GM23338 (cell line): ENCODE measurements at places on chromosomes 6 and 20.

DNA sequence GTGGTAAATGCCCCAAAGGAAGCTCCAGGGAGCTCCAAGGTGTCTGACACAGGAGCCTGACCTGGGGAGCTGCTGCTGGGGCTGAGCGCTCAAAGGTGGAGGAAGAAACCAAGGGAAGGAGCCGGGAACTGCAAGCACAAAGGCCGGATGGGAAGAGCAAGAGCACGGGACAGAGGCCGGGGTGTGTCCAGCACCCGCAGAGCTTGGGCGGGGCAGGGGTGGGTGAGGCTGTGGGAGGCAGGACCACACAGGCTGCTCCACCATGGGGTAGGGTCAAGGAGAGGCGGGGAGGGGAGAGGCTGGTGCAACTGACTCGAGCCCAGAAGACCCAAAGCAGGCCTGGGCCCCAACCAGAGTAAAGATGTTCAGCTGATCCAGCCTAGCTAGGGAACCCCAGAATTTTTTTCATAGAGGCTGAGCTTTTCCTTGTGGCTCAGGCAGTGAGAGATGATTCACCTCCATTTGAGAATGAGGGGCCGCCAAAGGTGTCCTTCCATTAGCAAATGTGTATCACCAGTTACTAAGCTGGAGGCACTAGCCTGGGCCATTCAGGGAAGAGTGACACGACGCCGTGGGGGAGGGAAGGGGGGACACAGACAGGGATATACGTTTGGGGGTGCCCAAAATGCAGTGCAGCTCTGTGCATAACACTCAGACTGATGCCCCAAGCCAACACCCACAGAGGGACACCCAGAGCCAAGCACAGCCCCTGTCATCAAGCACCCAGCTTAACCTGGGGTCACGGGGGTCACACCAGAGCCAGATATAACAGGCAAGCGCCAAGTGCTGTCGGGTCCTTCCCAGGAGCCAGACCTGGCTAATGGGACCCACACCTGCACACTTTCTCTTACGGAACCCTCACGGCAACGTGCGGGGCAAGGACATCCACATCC, 21.3 kb upstream of the TLDC2 start:
- H3K27ac ChIP-seq = no peak overlapping the region
- H3K27me3 ChIP-seq = no peaks in the 10 kb centered on the region
- no peak overlapping the region for H3K4me3 ChIP-seq
- no peaks in the 10 kb centered on the region for H3K4me1 ChIP-seq

DNA sequence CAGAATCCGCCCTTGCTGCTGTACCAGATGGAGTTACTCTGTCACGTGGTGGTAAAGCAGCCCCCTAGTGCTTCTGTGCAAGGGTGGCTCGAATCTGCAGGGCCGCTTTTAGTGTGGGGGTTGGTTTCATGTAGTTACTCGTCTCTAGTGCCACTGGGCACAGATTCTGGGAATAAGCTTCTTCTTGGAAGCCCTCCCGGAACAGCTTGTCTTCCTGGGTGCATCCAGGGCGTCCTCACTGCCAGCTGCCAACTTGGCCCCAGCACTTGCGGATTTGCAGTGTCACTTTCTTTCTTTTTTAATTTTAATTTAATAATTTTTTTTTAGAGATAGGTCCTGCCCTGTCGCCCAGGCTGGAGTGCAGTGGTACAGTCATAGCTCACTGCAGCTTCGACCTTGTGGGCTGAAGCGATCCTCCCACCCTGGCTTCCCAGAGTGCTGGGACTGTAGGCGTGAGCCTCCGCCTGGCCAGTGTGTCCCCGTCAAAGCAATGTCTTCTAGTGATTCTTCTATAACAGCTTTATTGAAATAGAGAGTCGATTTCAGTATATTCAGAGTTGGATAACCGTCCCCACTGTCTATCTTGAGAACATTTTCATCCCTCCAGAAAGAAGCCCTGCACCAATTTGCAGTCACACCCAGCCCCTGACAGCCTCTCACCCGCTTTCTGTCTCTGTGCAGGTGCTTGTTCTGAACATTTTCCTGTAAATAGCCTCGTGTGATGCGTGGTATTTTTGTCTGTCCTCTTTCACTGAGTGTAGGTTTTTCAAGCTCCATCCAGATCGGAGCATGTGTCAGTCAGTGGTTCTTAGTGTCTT, 25.9 kb downstream of the PYGB start:
- H3K4me1 ChIP-seq = no peaks in the 10 kb centered on the region
- DNase-seq = no peak
- H3K27me3 ChIP-seq = no peaks in the 10 kb centered on the region
- no peaks in the 10 kb centered on the region; the same call in 1 of the 2 replicates for H3K36me3 ChIP-seq
- H3K4me3 ChIP-seq = no peak overlapping the region

DNA sequence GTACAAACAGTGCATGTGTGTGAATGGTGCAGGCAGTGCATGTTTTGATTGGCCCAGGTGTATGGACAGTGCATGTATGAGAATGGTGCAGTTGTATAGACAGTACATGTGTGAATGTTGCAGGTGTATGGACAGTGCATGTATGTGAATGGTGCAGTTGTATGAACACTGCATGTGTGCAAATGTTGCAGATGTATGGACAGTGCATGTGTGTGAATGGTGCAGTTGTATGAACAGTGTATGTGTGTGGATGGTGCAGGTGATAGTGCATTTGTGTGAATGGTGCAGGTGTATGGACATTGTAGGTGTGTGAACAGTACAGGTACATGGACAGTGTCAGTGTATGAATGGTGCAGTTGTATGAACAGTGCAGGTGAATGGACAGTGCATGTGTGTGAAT, 4.0 kb upstream of the KLHL31 start:
- peaks cover 8% of the 10 kb centered on the region for H3K4me1 ChIP-seq
- no peak for DNase-seq
- no peaks in the 10 kb centered on the region for H3K27me3 ChIP-seq
- H3K27ac ChIP-seq = no peak overlapping the region

GRCh38 chr6:127458222-127458621, 967 bp downstream of the KIAA0408 start:
- H3K4me3 ChIP-seq = peak overlapping the region; percentile 23; the same call in 1 of the 2 replicates
- no peak for DNase-seq
- peaks cover 39% of the 10 kb centered on the region for H3K4me1 ChIP-seq

DNA sequence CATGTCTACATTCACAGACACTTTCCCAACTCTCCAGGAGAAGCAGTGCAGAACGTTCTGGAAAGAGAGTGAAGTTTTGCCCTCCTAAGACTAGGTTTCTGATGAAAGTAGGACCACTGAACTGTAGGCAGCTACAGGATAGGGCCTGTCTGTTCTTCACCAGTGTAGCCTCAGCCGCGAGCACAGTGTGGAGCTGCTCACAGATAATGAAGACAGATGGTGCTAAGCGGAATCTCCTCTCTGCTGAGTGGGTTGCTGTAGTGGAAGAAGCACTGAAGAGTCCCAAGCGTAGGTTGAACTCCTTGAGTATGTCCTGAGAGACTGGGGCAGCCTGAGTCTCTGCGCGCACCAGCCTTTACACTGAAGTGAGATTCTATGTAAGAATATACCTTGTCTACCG, 170.2 kb downstream of the PACRG start:
- H3K4me1 ChIP-seq = no peaks in the 10 kb centered on the region
- H3K36me3 ChIP-seq = no peaks in the 10 kb centered on the region
- H3K4me3 ChIP-seq = no peak overlapping the region

- no peaks in the 10 kb centered on the region for H3K27me3 ChIP-seq
- H3K36me3 ChIP-seq = peaks cover 21% of the 10 kb centered on the region
- H3K27ac ChIP-seq = no peak overlapping the region
- DNase-seq = no peak
- no peaks in the 10 kb centered on the region for H3K4me1 ChIP-seq
- H3K4me3 ChIP-seq = no peak overlapping the region
Measured at GRCh38 chr6:143123081-143123480, 62.4 kb downstream of the AIG1 start.

GRCh38 chr6:143948208-143948607, 59.9 kb downstream of the PLAGL1 start:
- DNase-seq = no peak
- no peak overlapping the region for H3K4me3 ChIP-seq
- no peaks in the 10 kb centered on the region for H3K36me3 ChIP-seq
- no peak overlapping the region for H3K27ac ChIP-seq
- H3K4me1 ChIP-seq = peaks cover 14% of the 10 kb centered on the region

GRCh38 chr6:52424513-52424912, 4.4 kb downstream of the EFHC1 start:
- no peak overlapping the region for H3K4me3 ChIP-seq
- no peaks in the 10 kb centered on the region; the same call in 1 of the 2 replicates for H3K36me3 ChIP-seq
- H3K27me3 ChIP-seq = no peaks in the 10 kb centered on the region
- H3K4me1 ChIP-seq = no peaks in the 10 kb centered on the region

GRCh38 chr6:124520514-124520913, 441.7 kb upstream of the RNF217 start:
- no peaks in the 10 kb centered on the region for H3K36me3 ChIP-seq
- H3K27ac ChIP-seq = no peak overlapping the region
- H3K27me3 ChIP-seq = no peaks in the 10 kb centered on the region

DNA sequence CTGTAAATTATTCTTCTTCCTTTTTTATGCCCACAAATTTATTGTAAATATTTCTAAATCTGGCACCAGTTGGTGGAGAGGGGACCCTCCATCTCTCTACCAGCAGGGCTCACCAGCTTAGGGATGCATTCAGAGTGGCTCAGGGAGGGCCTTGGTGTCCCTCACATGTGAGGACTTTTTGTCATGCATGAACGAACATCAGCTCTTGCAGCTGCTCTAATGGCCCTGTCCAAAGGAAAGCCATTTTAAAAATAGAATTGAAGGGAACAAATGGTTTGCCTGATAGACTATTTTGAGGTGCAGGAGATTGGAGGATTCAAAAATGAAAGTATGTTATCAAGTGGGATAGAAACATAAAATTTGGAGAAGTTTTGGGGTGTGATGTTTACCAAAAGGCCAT, 37.5 kb upstream of the KLHL31 start:
- no peaks in the 10 kb centered on the region for H3K27me3 ChIP-seq
- H3K36me3 ChIP-seq = no peaks in the 10 kb centered on the region
- H3K4me3 ChIP-seq = no peak overlapping the region
- H3K27ac ChIP-seq = no peak overlapping the region
- no peaks in the 10 kb centered on the region for H3K4me1 ChIP-seq

DNA sequence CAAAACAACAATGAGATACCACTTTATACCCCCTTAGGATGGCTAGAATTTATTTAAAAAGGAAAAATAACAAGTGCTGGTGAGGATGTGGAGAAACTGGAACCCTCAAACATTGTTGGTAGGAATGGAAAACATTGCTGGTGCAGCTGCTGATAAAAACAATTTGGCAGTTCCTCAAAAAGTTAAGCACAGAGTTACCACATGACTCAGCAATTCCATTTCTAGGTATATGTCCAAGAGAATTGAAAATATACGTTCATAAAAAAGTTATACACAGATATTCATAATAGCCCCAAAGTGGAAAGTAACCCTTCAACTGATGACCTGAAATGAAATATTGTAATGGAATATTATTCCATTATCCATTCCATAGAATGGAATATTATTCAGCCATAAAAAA, 55.0 kb downstream of the CD83 start:
- no peak overlapping the region for H3K27ac ChIP-seq
- no peak overlapping the region for H3K4me3 ChIP-seq
- H3K4me1 ChIP-seq = no peaks in the 10 kb centered on the region
- DNase-seq = no peak

DNA sequence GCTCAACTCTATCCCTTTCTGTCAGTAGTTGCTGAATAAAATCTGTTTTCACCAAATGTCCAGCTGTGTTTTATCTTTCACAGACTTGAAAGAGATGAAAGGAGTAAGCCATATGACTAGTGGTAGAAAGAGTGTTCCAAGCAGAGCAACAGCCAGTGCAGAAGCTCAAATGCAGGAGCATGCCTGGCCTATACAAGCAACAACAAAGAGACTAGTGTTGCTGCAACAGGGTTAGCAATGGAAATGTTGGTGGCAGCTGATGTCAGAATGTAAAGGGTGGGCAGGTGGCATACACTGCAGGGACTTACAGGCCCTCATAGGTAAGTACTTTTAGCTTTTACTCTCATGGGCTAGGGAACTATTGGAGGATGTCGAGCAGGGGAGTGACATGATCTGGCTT, 5.2 kb upstream of the HINT3 start:
- H3K4me3 ChIP-seq = no peak overlapping the region
- no peak overlapping the region for H3K27ac ChIP-seq
- H3K4me1 ChIP-seq = peaks cover 3% of the 10 kb centered on the region; the same call in 1 of the 2 replicates
- H3K27me3 ChIP-seq = no peaks in the 10 kb centered on the region
- no peak for DNase-seq

- no peaks in the 10 kb centered on the region for H3K27me3 ChIP-seq
- no peak overlapping the region for H3K4me3 ChIP-seq
- DNase-seq = no peak
- no peaks in the 10 kb centered on the region for H3K36me3 ChIP-seq
- peaks cover 17% of the 10 kb centered on the region for H3K4me1 ChIP-seq
Measured at GRCh38 chr20:34062570-34063482, 49.2 kb downstream of the EIF2S2 start.

DNA sequence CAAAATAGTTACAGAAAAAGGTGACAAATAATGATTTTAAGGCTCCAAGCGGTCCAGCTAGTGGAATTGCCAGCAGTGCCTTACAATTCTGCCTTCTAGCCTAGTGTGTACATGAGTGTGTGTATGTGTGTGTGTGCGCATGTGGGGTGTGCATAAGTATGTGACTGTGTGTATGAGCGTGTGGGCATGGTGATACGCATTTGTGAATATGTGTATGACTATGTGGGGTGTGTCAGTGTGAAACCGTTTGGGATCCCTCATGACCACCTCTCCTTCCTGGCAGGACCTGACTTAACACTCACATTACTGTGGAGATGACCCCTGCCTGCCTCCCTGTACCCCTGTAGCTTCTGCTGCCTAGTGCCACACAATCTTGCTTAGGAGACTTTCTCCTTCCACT, 40.4 kb upstream of the RNF182 start:
- no peak overlapping the region for H3K4me3 ChIP-seq
- H3K36me3 ChIP-seq = no peaks in the 10 kb centered on the region
- H3K27me3 ChIP-seq = no peaks in the 10 kb centered on the region
- peaks cover 9% of the 10 kb centered on the region; the same call in 1 of the 2 replicates for H3K4me1 ChIP-seq
- DNase-seq = no peak
- H3K27ac ChIP-seq = no peak overlapping the region

- H3K27me3 ChIP-seq = no peaks in the 10 kb centered on the region
- H3K4me1 ChIP-seq = no peaks in the 10 kb centered on the region
- H3K36me3 ChIP-seq = peaks cover 21% of the 10 kb centered on the region
- H3K4me3 ChIP-seq = no peak overlapping the region
- no peak for DNase-seq
Measured at GRCh38 chr20:49823152-49823847, 10.7 kb downstream of the SLC9A8 start.

- H3K4me3 ChIP-seq = no peak overlapping the region
- peak overlapping the region; percentile 66 for H3K27ac ChIP-seq
- no peak for DNase-seq
- peaks cover 11% of the 10 kb centered on the region; the same call in 1 of the 2 replicates for H3K36me3 ChIP-seq
- H3K4me1 ChIP-seq = peaks cover 13% of the 10 kb centered on the region
- no peaks in the 10 kb centered on the region for H3K27me3 ChIP-seq
Measured at GRCh38 chr20:47269309-47270165, 87.0 kb downstream of the ZMYND8 start.

- H3K27me3 ChIP-seq = no peaks in the 10 kb centered on the region
- H3K36me3 ChIP-seq = no peaks in the 10 kb centered on the region
- no peak overlapping the region for H3K27ac ChIP-seq
- no peak for DNase-seq
- no peak overlapping the region for H3K4me3 ChIP-seq
- no peaks in the 10 kb centered on the region for H3K4me1 ChIP-seq
Measured at GRCh38 chr6:116200619-116201249, 53.1 kb downstream of the TSPYL4 start.

GRCh38 chr20:38973645-38974044, 11.5 kb downstream of the DHX35 start:
- no peaks in the 10 kb centered on the region for H3K27me3 ChIP-seq
- no peak for DNase-seq
- peaks cover 39% of the 10 kb centered on the region for H3K36me3 ChIP-seq
- no peaks in the 10 kb centered on the region for H3K4me1 ChIP-seq

- H3K27me3 ChIP-seq = peaks cover 10% of the 10 kb centered on the region
- no peak overlapping the region for H3K27ac ChIP-seq
- no peak overlapping the region for H3K4me3 ChIP-seq
- H3K36me3 ChIP-seq = no peaks in the 10 kb centered on the region
- H3K4me1 ChIP-seq = peaks cover 19% of the 10 kb centered on the region
Measured at GRCh38 chr6:108080010-108080780, 5.7 kb upstream of the OSTM1 start.
